ENCODE measurements at places on chromosomes 1 and 21.

DNA sequence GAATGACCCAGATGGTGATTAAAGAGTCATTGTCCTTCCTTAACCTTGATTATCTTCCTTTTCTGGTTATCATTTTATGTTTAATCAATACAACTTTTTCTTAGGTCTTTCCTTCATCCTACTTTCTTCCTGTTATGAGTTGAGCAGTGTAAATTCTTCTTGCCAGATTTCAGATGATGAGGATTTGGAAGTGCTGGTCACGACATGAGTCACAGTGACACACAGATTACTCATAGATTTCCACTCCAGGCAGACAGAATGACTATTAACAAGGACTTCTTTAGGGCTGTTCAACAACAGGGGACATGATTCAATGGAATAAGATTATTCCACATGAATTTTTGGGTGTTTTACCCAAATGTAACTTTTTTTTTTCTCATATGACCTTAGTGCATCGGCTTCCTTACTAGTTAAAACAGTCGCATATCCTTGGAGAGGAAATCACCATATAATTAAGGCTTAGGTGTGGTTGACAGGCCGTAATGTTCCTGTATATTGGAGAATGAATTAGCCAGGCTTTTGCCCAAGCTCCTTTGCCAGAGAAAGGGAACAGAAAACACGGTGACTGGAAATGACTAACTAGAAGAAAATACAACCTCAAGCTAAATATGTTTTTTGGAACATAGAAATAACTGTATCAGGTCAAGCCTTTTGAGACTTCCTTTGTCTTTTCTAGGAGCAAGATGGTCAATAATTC lies 44.2 kb downstream of the PRRX1 start:
- peak; percentile 59 for DNase-seq

DNA sequence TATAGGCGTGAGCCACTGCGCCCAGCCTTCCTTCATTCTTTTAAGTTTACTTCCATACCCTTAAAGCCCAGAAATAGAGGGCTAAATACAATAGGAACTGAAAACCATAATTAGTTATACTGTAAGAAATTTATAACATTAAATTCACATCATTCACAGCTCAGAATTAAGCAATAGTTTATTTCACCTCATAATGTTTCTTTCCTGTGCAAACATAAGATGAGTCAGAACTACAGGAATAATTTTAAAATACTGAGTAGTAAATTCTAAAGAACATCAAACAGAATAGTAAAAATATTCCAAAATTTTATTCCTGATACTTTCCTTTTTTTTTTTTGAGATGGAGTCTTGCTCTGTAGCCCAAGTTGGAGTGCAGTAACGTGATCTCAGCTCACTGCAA lies 24.1 kb downstream of the POGZ start:
- DNase-seq: no peak

DNA sequence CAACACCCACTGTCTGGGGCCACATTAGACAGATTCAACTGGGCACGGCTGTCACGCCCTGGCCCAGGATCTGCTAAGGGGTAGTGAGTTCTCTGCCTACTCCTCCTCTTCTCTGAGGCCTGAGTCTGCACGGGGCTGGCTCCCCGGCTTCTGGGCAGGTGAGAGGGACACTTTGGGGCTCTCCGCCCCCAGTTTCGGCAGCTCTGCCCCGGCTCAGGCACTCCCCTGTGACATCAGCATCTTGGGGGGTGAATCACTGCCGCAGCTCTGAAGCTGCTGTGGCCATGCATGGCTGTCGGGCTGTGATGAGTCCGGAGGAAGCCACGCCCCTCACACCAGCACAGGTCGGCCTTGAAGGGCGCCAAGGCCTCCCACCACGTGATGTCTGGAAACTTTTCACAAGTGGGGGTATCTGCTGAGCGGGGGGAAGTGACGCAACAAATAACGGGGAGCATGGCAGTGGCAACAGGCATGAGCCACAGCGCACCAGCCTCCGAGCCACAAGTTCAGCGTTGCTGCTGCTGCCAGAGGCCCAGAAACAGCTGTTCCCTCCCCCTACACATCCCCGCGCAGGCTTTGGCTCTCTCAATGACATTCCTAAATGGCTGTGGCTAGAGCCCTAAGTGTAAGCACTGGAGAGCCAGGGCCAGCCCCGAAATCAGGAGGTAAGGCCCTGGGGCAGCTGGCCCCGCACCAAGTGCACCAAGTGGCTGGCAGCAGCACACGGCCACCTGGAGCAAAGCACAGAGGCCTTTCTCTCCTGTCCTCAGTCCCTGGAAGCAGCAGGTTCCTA lies 26.3 kb downstream of the ZBTB17 start:
- no peak for DNase-seq

- DNase-seq: no peak
Measured at GRCh38 chr1:232675260-232675659, 45.3 kb upstream of the SIPA1L2 start.

- DNase-seq: no peak
Measured at GRCh38 chr1:219090607-219091006, 83.1 kb upstream of the LYPLAL1 start.

- DNase-seq: no peak
Measured at GRCh38 chr1:42961312-42962091, 2.8 kb upstream of the SLC2A1 start.

DNA sequence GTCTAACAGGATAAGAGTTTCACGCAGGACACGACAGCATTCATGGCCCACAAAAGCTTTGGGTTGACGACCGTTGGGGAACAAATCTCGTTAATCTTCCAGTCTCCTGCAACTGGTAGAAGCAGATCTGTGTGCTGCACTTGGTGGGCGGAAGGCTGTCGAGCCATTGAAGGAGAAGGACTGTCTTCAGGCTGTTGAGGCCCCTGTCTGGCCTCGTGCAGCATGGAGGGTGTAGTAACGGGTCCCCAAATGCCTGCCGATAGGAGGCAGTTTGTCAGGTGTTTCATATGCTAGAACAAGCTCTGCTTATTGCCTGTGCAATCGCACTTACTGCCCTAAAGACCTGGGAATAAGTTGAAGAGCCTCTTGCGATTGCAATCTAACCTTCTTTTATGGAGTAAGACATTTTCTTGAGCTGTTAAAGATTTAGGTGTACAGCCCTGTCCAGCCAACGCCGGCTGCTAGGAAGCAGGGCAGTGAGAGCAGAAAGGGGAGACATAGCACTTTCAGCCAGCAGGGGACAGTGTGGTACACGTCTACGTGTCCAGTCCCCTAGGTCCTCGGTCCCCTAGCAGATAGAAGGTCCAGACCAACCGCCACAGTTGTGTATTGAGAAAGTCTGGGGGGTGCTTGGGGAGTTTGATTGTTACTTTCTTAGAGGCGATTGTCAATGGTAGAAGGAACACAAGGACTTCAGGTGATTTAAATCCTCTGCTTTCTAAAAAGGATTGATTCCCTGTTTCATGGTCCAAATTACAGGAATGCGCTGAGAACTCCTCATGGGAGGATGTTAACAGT lies 102.3 kb upstream of the TMPRSS2 start:
- DNase-seq: peak; percentile 66

GRCh38 chr1:242836423-242836822 lies 311.9 kb upstream of the PLD5 start:
- DNase-seq: no peak

DNA sequence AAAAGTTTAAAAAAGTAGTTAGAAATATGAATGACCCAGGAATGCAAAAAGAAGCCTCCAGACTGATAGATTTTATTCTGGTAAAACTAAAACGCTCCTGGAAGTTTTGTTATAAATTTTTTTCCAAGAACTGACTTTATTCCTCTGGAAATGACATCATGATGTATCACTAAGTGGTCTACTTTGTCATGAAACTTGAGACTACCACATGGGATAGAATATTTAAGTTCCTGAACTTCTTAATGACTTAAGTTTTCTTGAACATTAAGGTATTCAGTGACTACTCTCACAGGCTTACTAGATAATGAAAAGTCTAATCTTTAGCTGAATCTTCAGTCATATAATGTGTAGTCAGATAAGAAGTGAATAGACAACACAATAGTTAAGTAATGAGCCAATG lies 842.2 kb downstream of the USP25 start:
- no peak for DNase-seq

DNA sequence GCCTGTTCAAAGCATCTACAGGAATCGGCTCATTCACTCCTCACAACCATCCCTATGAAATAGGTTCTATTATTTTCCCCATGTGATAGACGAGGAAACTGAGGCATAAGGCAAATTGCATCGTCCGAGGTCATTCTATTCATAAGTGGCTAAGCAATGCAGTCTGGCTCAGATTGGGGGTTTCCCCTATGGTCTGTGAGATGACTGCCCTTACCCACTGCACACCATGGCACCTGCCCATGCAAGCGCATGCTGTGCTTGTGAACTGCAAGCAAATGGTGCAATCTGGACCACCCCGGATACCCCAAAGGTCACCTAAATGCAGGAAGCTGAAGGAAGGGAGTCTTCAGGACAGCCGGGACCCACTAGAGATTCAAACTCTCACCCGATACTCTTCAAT lies 123.4 kb upstream of the SOD1 start:
- DNase-seq: no peak

GRCh38 chr1:75632350-75632949 lies 21.5 kb upstream of the SLC44A5 start:
- peak; percentile 36 for DNase-seq

- no peak for DNase-seq
Measured at GRCh38 chr1:30809514-30810263, 52.1 kb upstream of the LAPTM5 start.

DNA sequence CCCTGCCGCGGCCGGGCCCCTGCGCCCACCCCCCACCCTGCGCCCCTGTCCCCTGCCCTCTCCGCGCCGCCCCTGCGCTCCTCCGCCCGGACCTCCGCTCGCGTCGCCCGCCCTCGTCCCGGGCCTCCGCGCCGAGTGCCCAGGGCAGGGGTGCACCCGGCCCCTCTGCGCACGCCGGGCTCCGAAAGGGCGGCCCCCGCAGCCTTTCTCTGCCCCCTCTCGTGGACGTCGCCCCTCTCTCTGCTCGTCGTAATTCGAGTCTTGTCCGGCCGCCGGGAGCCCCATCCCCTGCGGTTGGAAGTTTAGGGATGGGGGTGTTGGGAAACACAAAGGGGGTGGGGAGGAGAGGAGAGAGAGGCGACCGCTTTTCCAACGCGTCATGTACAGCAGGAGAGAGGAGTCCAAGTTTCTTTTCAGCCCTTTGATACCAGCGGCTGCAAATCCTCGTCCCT lies 407 bp downstream of the GALNT2 start:
- peak; percentile 27 for DNase-seq

DNA sequence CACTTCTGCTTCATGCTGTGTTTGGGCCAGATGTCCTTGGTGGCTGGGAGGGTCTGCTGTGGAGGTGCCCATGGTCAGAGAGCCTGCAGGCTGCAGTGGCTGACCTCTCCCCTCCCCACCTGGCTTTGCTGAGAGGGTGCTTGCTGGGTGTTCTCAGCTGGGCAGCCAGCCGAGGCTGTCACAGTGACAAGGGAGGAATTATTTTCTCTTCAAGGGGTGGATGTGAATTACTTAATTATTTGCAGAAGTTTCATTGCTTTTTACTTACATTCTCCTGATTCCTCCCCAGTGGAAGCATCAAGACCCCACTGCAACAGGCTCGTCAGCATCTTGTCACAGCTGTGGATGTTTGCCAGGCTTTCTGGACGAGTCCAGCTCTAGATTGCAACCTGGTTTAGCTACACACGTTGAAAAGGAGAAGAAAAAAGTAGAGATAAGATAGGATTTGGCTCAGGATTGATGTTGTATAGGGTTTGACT lies 70.3 kb downstream of the GALNT2 start:
- no peak for DNase-seq

DNA sequence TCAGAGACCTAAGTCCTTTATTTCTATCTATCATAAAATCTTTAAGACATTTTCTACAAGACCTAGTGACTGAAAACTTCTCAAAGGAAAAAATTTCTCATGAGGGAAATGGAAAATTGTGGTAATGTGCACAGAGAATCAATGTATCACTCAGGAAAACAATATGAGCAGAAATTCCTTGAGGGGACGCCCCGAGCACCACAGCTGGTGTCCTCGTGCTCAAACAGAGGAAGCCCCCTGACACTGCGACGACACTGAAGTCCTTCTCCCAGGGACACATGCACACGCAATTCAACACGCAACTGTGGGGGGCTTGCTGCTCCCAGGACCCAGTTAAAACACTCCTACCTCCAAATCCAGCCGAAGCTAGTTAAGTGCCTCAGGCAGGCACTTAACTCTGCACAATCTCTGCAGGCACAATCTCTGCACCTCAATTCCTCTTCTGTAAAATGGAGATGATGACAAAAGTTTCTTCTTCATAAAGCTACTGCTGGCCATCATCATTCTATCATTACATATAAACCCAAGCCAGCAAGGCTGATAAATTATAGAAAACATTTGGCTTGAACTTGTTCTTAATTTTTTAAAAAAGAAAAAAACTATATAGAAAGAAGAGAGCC lies 16.0 kb downstream of the ZBTB17 start:
- DNase-seq: no peak

- no peak for DNase-seq
Measured at GRCh38 chr1:154154534-154155191, at the start of gene NUP210L. NUP210L (minus strand) TSS chr1:154155073.

DNA sequence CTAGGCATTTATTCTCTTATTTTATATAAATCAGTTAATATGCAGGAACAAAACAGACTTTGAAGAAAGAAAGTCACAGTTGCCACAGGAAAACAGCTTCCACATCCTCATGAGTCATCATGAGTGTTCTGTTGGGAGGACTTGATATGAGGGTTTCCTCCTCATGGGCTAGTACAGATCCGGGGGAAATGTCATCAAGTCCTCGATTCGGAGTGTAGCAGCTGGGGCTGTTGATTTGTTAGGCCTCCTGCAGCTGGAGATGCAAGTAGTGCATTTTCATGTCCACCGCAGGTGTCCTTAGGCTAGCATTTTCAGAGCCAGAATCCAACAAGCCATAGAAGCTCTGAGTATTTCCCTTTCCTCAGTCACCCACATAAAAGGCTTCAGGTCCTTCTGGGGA lies 36.7 kb downstream of the ADAM30 start:
- no peak for DNase-seq

GRCh38 chr1:235908742-235909520 lies 42.2 kb upstream of the LYST start:
- DNase-seq: peak; percentile 47

GRCh38 chr1:40795811-40796586 lies 12.4 kb downstream of the KCNQ4 start:
- no peak for DNase-seq

GRCh38 chr1:1021010-1021919 lies 1.3 kb downstream of the AGRN start:
- peak; percentile 78 for DNase-seq

GRCh38 chr1:104929280-104929679 lies 1179.6 kb downstream of the AMY1C start:
- DNase-seq: no peak

DNA sequence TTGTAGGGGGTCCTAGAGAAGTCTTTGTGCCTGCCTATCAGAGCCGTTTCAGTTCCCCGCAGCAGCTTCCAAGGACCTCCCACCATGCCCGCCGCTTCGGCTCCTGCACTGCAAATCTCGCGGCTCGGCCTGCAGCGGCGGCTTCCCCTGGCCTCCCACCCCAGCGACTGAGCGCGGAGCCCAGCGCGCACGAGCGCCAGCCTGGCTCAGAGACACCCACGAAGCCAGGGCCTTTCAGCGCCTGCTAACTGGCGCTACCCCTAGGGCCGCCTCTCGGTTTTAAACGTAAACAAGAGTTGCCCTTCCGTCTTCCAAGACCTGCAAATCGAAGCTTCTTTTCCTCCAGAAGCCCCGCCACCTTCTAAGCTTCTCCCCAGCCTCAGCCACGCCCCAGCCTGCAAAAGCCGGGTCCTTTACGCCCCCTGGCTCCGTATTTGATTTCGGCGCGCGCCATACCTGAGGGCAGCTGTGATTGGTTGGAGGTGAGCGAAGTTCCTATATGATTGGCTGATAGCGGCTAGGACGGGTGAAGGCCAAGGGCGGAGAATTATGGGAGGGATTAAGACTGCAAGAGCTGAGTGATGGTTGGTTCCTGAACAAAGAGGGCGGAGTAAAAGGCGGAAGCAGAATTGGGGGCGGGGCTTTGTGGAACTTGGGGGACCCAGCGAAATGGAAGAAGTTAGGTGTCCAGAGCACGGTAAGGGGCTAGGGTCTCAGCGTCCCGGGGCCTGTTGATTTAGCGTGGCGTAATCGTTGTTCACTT lies at the start of gene TTF2:
TTF2 (plus strand) TSS at position 649 of the 763 bp plus-strand sequence; CDS start at position 670, 21 bp downstream.
- DNase-seq: peak; percentile 91
